ENCODE measurements at places on chromosomes 11 and 22.

GRCh38 chr22:33842421-33843094 is 77.7 kb downstream of the LARGE1 start:
- DNase-seq: peak; percentile 54

GRCh38 chr11:100810666-100811065 is 123.6 kb downstream of the ARHGAP42 start:
- DNase-seq: no peak

- no peak for DNase-seq
Measured at GRCh38 chr11:95565724-95566141, 223.8 kb downstream of the FAM76B start.

GRCh38 chr11:104899226-104899625 is 966 bp upstream of the CASP12 start:
- DNase-seq: no peak

- DNase-seq: no peak
Measured at GRCh38 chr22:22578702-22579424, 19.8 kb upstream of the PRAME start.

All from NCI-H2029 treated with DMSO at 0.1 percent for 48 hours (cell line).